ENCODE measurements at places on chromosomes 1 and 21.
A peak's percentile ranks its signal among the peaks of the same experiment; 100 is the strongest.

DNA sequence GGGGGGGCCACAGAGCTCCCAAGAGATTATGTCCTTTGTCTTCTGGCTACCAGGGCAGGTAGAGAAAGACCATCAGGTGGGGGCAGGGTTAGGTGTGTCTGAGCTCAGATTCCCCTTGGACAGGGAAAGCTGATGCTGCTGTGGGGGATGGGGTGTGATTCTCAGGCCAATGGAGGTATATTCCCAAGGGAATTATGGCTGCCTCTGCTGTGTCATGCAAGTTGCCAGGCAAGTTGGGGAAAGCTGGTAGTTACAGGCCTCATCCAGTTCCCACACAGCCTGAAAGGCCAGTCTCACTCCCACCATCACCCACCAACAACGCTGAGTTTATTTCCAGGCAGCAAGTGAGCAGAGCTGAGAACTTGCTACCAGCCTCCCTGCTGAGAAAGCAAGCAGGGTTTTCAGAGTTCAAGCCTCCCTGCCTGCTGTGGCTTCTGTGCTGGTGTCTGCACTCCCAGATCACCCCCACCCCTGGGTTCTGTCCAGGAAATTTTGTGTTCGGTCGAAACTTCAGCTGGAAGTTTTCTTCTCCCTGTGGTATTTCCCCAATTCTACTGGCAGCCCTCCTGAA, 21.3 kb downstream of the IFI16 start:
- DNase-seq: no peak

DNA sequence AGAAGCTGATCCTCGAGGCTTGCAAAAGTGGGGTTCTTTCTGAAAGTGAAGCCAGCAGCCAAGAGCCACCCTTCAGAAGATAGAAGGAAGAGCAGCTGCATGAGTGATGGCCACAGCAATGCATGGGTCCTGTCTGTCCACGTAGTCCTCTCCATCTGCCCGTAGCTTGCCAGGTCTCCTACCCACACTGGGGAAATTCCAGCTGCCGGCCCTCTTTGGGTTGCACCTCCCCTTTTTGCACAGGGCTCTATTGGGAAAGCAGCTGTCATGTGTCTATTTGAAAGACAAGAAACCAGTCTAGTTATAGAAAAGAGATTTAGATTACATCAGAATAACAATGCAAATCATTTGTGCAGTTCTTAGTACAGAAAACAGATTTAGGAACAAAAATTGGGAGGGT, 204.4 kb downstream of the GIPC2 start:
- DNase-seq: no peak

- no peak for DNase-seq
Measured at GRCh38 chr1:223136086-223136485, 7.0 kb downstream of the TLR5 start.

DNA sequence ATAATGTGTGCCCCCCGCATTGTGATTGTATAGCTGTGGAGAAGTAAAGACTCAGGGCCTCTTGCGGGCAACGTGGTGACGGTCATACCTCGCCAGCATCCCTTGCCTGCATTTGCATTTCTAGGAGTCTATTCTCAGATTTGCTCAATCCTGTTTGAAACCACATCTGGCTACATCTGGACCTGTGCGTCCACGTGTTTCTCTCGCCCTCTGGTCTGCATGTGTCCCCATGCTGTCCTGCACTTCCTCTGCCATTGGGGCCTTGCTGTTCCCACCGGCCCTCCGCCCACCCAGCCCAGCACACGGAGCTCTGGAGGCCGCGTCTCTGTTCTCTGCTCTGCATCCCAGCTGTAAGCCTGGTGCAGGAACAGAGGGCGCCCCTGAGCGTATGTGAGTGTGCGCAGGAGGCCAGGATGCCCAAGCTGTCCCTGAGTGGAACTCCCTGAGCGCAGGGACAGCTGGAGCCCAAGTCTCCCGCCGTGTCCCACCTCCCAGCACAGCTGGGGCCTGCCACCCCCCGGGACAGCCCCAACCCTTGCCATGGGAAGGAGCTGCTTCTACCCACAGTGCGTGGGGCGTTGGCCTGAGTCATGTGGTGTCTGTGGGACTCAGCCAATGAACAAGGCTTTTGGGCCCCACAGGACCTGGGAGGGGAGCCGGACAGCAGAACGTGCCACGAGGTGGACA, 1.6 kb downstream of the KRTAP10-2 start:
- no peak for DNase-seq

DNA sequence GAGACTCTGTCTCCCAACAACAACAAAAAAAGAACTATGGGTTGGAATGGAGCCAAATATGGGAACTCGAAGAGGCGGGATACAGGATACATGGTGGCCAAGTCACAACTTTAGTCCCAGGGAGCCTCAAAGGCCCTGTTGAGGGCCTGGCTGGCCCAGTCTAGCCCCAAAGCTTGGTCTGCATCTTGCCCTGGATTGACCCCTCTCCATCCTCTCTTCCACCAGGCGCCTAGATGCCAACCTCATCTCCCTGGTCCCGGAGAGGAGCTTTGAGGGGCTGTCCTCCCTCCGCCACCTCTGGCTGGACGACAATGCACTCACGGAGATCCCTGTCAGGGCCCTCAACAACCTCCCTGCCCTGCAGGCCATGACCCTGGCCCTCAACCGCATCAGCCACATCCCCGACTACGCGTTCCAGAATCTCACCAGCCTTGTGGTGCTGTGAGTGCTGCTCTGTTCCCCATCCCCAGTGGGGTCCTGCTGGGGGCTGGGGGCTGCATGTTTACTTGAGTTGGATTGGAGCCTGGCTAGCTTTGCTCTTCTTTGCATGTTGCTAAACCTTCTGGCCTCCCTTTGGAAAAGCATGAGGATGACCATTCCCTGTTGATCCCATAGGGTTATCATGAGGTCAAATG, 65.5 kb downstream of the UBE2T start:
- no peak for DNase-seq

- DNase-seq: no peak
Measured at GRCh38 chr1:30385246-30385995, 338.0 kb downstream of the MATN1 start.

GRCh38 chr1:187051618-187052232, 223.0 kb downstream of the PLA2G4A start:
- DNase-seq: no peak

GRCh38 chr1:99590578-99591209, 55.2 kb upstream of the PALMD start:
- no peak for DNase-seq

DNA sequence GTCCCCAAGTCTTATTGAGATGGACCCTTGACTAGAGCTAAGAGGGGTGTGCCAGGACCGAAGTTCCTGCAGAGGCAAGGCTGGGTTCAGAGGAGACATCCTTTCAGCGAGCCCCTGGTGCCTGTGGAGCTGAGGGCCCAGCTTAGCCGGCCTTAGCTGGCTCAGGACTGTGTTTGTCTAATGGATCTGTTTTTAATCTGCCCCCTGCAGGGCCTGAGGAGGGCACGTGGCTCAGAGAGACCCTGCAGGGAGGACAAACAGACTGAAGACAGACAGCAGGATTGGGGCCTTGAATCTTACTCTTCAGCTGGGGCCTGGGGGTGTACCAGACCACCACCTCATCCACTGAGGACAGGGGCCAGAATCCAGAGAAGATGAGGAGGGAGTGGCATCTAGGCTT, 1.6 kb downstream of the CRABP2 start:
- no peak for DNase-seq

GRCh38 chr1:20284046-20284445, 6.6 kb upstream of the VWA5B1 start:
- no peak for DNase-seq

GRCh38 chr1:200899015-200899386, 4.3 kb downstream of the INAVA start:
- DNase-seq: no peak

DNA sequence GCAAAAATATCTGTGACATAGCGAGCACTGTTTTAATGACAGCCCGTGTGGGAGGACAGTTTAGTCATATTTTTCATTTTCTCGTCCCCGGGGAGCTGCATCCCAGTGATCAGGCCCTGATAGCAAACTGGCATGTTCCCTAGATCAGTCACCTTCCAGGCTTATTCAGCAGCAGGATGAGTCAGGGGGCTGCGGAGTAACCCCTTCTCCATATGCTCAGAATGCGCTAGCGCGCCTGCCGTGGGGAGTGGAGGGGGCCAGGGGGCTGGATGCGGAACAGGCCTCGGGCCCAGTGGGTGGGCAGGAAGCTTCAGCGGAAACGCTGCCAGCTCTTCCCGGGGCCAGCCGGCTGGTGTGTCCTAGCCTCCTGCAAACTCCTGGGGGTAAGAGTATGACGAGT, 94.0 kb downstream of the KCND3 start:
- no peak for DNase-seq

DNA sequence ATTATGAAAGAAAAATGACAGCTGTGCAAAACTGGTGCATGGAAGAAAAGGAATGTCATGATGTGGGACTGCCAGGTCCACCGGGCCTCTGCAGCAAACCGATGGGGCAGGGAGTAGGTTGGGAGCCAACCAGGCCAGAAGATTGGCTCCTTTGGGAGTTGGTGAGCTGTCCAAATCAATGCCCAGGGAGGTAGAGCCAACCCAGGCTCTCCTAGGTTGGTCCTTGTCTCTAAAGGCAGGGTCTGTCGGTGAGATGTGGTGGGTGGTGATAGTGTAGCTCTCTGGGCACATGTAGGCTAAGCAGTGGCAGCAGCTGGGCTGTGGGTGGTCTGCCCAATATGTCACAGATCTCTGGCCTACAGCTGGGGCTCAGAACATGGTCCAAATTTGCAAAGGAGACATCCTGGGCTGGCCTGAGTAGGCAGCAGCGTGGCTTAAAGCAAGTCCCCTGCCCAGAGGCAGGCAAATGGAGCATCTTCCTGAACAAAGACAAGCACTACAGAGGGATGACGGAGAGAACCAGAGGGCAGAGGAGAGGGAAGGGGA, 61.2 kb upstream of the PRDX6 start:
- no peak for DNase-seq

GRCh38 chr1:162113419-162113818, 43.9 kb downstream of the NOS1AP start:
- DNase-seq: no peak

GRCh38 chr1:175792136-175792535, 48.7 kb upstream of the TNR start:
- no peak for DNase-seq

GRCh38 chr21:37372951-37373350, 6.4 kb downstream of the DYRK1A start:
- DNase-seq: no peak

DNA sequence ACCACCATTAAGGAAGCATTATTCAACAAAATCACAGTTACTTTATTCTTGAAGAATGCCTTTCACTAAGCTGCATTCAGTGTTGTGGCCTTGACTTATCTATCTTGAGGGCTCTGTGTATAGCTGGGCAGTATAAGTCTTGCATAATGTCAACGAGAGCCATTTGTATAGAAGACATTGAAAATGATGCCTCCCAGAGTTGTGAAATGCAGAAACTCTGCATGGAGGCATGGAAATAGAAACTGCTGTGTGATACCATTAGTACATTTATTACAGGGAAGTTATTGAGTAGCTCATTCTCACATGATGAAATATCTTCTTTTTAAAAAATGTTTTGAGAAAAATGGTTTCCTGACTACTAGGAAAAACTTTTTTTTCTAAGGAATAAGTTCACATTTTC, 111.4 kb upstream of the SNX7 start:
- DNase-seq: no peak

- no peak for DNase-seq
Measured at GRCh38 chr1:68338081-68338480, 105.8 kb upstream of the WLS start.

DNA sequence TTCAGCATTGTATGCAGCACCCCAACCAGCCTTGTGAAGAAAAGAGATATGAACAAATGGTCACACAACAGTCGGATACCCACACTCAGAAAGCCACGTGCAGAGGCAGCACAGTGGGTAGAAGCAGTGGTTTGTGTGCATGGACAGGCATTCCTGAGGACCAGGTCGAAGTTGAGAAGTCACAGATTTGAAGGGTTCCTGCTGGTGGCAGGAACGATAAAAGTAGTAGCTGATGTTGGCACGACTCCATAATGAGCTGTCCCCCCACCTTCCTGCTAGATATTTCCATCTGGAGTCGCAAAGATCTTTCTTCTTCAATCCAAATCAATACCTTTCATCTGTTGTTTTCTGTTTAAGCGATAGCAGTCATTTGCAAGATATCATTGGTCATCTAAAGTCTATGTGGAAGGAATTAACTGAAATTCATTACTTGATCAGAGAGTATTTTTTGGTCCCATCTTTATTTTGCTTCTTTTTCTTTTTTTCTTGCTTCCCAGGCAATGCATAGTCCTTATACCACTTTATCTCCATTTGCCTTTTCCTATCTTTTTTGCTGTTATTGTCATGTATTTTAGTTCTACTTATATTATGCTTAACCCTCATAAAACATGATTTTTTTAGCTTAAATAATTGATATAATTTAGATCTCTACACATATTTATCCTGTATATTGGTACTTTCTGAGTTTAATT, 176.4 kb downstream of the DHRS3 start:
- no peak for DNase-seq

GRCh38 chr1:209884665-209885117, 53.3 kb upstream of the SYT14 start:
- peak; percentile 75 for DNase-seq

DNA sequence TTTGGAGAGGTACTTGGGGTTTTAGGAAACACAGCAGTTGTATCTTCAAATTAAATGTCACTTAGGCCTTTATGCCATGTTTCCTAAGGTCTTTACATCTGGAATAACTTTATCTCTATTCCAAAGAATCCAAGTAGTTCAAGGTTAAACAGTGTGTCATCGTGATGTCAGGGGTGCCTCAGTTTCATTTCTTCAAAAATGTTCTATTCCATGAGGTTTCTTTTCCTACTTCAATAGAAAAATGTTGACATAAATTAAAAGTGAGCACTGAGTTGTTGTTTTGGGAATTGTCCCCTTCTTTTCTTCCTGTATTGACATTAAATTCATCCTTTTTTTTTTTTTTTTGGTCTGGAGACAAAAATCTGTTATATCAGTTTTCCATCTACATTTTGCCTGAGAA, 160.6 kb upstream of the C21orf91 start:
- no peak for DNase-seq

DNA sequence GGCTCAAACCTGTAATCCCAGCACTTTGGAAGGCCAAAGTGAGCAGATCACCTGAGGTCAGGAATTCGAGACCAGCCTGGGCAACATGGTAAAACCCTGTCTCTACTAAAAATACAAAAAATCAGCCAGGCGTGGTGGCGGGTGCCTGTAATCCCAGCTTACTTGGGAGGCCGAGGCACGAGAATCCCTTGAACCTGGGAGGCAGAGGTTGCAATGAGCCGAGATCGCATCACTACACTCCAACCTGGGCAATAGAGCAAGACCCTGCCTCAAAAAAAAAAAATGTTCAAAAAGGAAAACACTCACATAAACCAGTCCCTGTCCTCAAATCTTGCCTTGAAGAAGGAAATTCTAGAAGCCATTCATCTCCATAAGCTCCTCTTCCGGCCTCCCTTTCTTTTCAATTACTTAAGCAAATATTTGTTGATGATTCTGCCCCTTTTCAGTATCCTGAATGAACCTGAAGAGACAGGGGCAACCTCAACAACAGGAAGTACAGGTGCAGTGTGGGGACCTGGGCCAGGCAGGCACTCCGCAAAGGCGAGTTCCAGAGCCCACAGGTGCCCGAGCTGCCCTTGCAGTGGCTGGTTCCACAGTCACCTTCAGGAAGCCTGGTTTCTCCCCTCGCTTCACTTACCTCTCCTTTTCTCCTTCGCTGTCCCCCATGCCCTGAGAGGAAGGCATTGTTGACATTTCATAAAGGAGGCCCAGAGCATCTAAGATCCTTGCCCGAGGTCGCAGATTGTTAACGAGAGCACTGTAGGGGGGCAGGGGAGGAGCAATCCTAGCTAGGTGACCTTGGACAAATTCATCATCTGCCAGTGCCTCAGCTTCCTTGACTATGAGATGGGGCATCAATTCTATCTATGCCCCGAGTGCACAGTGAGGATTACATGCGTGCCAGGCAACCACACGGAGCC, 8.9 kb upstream of the LEFTY1 start:
- no peak for DNase-seq

Measured in T-helper 2 cell treated with Interferon-gamma antibody and Interleukin-4, amounts not matched to agents 5 μg/mL and 100 μg/mL, for 36 hours (primary cell).